ENCODE measurements at places on chromosomes 12 and 14.
A peak's percentile ranks its signal among the peaks of the same experiment; 100 is the strongest.

- DNase-seq = no peak
These were observed 553.1 kb downstream of the DIO2 start for GRCh38 chr14:79658221-79658620.

DNA sequence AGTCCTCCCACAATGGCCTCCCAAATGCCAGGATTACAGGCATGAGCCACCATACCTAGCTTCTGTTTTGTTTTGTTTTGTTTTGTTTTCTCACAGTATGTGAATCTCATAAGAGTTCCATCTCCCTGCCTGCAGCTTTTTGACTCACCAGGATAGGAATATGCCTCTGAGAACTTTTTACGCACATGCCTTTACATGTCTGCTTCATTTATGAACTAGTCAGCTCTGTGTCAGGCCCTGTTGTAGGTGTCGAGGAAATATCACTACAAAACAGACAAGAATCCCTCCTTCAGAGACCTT lies 89.0 kb downstream of the BORCS5 start:
- no peak for DNase-seq

DNA sequence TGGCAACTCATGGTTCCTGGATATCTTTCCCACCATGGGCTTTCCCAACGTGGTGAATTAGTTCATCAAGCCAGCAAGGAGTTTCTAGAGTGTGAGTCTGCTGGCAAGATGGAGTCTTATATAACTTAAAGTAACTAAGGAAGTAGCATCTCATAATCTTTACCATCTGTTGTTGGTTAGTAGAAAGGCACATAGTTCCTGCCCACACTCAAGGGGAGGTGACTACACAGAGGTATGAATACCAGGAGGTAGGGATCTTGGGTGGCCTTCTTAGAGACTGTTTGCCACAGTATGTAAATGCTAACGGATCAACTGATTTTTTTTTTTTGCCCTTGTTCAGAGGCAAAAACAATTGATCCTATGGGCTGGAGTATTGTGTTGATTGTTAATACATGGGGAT lies 446.9 kb downstream of the ATP23 start:
- DNase-seq = no peak

- DNase-seq = no peak
These were observed 85.6 kb upstream of the DIO3 start for GRCh38 chr14:101475456-101476257.

- no peak for DNase-seq
These were observed 54.9 kb upstream of the GNG2 start for GRCh38 chr14:51805541-51805940.

DNA sequence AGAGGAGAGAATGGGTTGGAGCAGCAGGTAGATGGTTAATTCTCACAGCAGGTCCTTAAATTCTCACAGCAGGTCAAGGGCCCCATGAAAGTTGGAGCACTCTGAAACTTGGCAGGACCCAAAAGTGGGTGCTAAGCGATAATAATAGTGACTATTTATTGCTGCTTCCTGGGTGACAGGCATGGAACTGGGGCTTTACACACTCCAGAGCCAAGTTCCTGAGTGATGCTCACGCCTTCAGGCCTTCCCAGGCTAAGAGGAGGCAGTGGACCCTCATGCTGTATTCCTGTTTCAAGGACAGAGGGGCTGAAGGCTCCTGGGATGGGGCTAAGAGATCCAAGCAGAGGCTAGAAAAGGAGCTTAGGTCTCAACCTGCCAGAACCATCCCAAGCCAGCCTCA lies 180.9 kb upstream of the VASH1 start:
- no peak for DNase-seq

GRCh38 chr14:75711105-75711795 lies 50.2 kb downstream of the TTLL5 start:
- peak; percentile 32 for DNase-seq

- no peak for DNase-seq
These were observed 139.7 kb downstream of the CNTN1 start for GRCh38 chr12:40831916-40832315.

DNA sequence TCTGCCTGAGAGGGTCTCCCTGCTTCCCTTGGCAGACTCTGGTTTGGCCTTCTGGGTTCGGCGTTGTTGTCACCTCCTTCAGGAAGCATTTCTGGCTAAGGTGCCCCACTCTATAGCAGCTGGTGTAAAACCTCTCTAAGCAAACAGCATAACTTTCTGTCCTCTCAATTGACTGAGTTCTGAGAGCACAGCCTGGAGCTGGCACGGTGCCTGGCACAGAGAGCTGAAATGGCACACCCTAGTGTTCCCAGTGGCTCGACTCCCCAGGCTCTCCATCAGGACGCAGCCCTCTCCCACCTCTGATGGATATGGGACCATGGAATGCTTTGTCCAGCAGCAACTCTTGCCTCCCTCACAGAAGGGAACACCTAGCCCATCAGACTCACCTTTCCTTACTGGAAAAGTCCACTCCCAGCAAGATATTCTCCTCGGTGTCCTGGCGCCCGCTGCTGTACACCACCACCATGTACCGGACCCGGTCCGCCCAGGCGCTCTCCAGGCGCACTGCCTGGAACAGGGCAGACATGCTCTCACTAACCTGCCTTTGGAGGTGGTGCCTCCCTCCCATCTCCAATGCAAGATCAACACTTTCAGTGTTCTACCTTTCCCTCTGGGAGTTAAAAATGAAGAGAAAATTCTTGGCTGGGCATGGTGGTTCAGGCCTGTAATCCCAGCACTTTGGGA lies 40.6 kb downstream of the SSH1 start:
- no peak for DNase-seq

- no peak for DNase-seq
These were observed 7.2 kb upstream of the ENDOU start for GRCh38 chr12:47732504-47732903.

- no peak for DNase-seq
These were observed 192.9 kb upstream of the NUDT4 start for GRCh38 chr12:93184672-93185368.

DNA sequence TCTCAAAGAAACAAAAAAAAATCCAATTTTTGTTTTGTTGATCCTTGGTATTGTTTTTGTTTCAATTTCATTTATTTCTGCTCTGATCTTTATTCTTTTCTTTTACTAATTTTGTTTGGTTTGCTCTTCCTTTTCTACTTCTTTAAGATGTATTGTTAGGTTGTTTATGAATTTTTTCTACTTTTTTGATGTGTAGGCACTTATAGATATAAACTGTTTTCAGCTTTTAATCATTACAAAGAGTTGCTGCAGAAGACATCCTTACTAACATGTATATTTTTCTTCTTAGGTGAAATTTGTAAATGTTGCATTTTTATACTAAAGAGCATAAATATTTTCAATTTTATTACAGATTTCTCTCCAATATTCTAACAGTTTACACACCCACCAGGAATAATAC lies 69.8 kb downstream of the KNTC1 start:
- no peak for DNase-seq

- DNase-seq = peak; percentile 16
These were observed 30.2 kb downstream of the KCNA5 start for GRCh38 chr12:5073853-5074252.

GRCh38 chr14:79424462-79424861 lies 786.8 kb downstream of the DIO2 start:
- DNase-seq = no peak

GRCh38 chr12:104626069-104626837 lies 169.5 kb downstream of the CHST11 start:
- DNase-seq = no peak

DNA sequence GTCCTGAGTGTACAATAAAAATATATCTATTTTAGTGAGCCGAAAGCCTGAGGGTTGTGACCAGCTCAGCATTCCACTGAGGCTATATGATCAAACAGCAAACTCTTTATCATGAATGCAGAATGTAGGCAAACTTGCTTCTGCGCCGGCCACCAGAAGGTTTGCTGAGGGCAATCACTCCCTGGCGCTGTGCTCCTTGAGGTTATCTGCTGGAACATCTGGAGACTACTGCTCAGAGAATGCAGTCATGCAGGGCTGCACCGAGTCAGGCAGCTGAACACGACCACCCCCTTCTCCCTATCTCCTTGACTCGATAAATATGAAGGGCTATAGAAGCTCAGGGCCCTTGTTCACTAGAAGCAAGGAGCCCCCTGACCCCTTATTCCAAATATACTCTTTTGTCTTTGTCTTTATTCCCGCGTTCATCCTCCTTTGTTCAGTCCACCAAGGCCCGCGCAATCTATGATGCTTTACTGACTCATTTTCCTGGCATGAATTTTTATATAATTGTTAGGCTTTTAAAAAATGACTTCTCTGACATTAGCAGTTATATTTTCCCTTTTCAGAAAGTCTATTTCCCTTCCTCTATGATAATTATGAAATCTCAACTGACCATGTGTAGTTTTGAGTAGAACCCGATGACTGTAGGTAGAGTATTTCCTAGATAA lies 1089.3 kb downstream of the SLC16A7 start:
- DNase-seq = peak; percentile 6

GRCh38 chr14:63709589-63709988 lies 18.3 kb downstream of the SGPP1 start:
- no peak for DNase-seq

DNA sequence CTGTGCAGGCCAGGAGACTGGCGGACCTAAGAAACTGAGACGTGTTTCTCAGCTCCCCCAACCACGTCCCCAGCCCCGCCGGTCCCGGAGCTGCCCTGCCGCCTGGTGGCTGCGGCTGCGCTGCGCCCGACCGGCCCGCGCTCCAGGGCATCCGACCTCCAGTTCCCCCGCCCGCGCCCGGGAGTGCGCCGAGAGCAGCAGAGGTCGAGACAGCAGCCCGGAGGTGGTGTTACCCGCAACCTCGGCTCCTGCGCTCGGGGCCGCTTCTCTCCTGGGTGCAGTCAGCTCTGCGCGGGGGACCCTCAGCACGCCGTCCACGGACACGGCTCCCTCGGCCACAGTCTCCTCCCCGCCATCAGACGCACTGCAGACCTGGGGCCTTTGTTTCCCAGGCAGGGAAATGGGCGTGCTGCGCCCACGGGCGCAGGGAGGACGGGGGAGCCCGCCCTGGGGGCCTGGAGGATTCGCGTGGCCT lies 21.6 kb upstream of the GPR132 start:
- DNase-seq = peak; percentile 43

GRCh38 chr14:75548544-75548943 lies 26.3 kb downstream of the BATF start:
- DNase-seq = no peak

GRCh38 chr14:103023881-103024473 lies 33.4 kb downstream of the CDC42BPB start:
- DNase-seq = peak; percentile 55

GRCh38 chr14:93533437-93533836 lies 102.7 kb downstream of the UNC79 start:
- DNase-seq = no peak

DNA sequence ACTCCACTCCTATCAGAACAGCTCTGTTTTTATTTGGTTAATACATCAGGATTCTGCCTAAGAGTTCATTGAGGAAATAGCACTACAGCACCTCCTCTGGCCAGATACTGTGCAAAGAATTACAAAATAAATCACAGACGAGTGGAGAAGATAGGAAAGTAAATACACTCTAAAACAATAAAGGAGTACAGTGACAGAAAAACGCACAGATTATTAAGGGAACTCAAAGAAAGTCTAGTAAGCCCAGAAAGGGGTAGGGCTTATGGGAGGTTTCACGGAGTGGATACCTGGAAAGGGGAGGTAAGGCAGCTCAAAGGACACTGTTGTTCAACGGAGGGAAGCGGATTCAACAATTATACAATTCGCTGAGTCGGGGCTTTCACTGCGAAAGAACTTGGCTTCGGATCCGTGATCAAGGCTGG lies 5.5 kb downstream of the OR10AD1 start:
- no peak for DNase-seq

- DNase-seq = peak; percentile 45
These were observed 142.3 kb upstream of the TMPO start for GRCh38 chr12:98373025-98373554.

- DNase-seq = no peak
These were observed 87.4 kb downstream of the DNAH10 start for GRCh38 chr12:123849517-123849916.

DNA sequence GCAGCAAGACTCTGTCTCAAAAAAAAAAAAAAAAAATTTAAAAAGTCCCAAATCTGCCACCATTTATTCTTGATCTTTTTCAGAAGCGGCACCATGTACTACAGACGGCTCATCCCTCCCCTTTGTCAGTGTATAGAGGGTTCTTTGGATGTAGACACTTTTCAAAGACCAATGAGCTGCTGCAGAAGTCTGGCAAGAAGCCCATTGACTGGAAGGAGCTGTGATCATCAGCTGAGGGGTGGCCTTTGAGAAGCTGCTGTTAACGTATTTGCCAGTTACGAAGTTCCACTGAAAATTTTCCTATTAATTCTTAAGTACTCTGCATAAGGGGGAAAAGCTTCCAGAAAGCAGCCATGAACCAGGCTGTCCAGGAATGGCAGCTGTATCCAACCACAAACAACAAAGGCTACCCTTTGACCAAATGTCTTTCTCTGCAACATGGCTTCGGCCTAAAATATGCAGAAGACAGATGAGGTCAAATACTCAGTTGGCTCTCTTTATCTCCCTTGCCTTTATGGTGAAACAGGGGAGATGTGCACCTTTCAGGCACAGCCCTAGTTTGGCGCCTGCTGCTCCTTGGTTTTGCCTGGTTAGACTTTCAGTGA lies 6.5 kb upstream of the ACACB start:
- no peak for DNase-seq

DNA sequence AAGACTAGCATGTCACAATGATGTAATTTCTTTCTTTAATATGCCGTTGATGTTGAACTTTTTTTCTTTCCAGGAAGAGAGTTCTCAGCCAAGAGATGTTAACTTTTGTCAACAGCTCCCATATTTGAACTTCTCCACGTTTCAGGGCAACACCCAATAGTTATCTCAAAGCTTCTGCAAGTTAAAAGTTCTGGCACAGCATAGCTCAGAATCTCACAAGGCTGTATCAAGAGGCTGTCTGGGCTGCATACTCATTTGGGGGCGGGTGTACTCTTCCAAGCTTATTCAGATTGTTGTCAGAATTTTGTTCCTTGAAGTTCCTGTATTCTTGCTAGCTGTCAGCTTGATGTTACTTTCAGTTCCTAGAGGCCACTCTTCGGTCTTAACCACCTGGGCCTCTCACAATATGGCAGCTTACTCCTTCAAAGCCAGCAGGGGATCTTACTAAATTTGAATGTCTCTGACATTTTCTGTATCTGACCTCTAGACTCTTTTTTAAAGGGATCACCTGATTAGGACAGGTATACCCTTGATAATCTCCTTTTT lies 38.9 kb downstream of the KCNC2 start:
- DNase-seq = no peak

- no peak for DNase-seq
These were observed 18.1 kb upstream of the CAND1 start for GRCh38 chr12:67251012-67251411.

DNA sequence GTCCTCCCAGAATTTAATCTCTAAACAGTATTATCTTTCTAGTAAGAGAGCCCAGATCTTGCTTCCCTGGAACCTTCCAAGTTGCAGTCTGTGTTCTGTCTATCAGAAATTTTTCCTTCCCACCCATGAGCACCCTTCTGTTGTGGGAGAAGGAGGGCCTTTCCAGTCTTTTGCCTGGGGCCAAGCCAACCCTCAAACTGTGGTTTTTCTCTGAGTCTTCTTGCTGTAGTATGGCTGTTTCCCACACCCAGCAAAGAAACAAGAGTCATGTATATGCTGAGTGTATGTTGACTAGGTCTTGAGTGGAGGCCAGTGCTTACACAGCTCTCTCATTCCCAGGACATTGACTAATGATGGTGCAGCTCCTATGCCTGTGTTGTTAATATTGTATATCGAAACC lies 104.5 kb downstream of the TGFB3 start:
- peak; percentile 22 for DNase-seq

GRCh38 chr14:59126714-59127436 lies 61.6 kb upstream of the DAAM1 start:
- DNase-seq = peak; percentile 27

Data from A172 (cell line).